T-helper 9 cell (primary cell): ENCODE measurements at places on chromosomes 1 and 21.

- no peak for DNase-seq
Measured at GRCh38 chr1:155053531-155054105, 2.5 kb downstream of the ADAM15 start.

- no peak for DNase-seq
Measured at GRCh38 chr1:228303596-228303995, 95.8 kb downstream of the OBSCN start.

GRCh38 chr1:220487297-220487820, 40.6 kb upstream of the MARK1 start:
- no peak for DNase-seq

DNA sequence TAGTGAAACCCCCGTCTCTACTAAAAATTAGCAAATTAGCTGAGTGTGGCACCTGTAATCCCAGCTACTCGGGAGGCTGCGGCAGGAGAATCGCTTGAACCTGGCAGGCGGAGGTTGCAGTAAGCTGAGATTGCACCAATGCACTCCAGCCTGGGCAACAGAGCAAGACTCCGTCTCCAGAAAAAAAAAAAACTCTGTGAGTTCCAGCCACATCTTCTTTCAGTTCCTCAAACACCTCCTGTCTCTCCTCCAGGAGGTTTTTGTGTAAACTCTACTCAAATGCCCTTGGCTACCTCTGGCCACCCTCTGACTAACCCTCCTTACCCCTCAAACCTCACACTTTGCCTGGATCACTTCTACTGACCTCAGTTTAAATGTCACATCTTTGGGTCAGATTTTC, 38.1 kb downstream of the RCSD1 start:
- no peak for DNase-seq

GRCh38 chr21:40658311-40658710, 188.6 kb downstream of the DSCAM start:
- DNase-seq = no peak

GRCh38 chr1:26608895-26609294, 79.3 kb downstream of the RPS6KA1 start:
- no peak for DNase-seq
